ENCODE measurements at places on chromosomes 6 and 20.

- peak overlapping the region; percentile 58 for H3K27ac ChIP-seq
- H3K4me3 ChIP-seq = peak overlapping the region; percentile 58
- peaks cover 52% of the 10 kb centered on the region for H3K4me1 ChIP-seq
- H3K27me3 ChIP-seq = peaks cover 5% of the 10 kb centered on the region
- peaks cover 29% of the 10 kb centered on the region for H3K36me3 ChIP-seq
Measured at GRCh38 chr6:158559338-158559894, 475 bp upstream of the TMEM181 start.

DNA sequence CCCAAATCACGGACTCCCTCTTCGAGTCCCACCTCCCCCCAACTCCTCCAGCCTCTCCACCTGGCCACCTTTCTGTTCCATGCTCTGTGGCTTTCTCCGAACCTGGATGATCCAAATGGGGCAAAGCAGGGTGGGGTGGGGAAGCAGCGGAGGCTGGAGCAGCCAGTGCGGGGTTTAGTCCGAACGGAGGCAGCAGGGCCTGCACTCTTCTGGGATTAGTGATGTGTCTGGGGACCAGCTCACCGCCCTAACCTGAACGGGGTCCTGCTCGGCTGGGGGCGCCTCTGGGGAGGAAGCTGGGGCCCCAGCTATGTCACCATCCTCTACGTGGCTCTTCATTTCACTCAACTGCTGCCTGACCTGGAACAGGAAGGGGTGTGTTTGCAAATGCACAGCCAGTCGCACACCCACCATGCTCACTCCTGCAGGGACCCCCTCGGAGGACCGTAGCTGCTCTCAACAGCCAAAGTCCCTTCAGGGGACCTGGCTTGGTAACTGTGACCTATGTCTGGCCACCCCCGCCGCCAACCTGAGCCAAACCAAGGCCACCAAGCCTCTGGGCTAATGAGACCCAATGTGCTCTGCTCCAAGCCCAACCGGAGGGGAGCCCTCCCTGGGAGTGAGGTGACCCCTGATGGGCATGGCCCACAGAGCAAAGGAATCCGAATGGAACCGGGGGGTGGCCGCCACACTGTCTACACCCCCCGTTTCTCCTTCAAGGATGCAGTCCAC, 46.8 kb downstream of the DSTN start:
- peaks cover 34% of the 10 kb centered on the region for H3K36me3 ChIP-seq
- H3K27me3 ChIP-seq = no peaks in the 10 kb centered on the region
- DNase-seq = peak; percentile 15
- H3K4me1 ChIP-seq = peaks cover 25% of the 10 kb centered on the region
- H3K4me3 ChIP-seq = no peak overlapping the region

- peaks cover 65% of the 10 kb centered on the region for H3K4me1 ChIP-seq
- DNase-seq = peak; percentile 67
- peak overlapping the region; percentile 77 for H3K4me3 ChIP-seq
- H3K27ac ChIP-seq = peak overlapping the region; percentile 92
Measured at GRCh38 chr6:144582939-144583613, 297.9 kb downstream of the UTRN start.

DNA sequence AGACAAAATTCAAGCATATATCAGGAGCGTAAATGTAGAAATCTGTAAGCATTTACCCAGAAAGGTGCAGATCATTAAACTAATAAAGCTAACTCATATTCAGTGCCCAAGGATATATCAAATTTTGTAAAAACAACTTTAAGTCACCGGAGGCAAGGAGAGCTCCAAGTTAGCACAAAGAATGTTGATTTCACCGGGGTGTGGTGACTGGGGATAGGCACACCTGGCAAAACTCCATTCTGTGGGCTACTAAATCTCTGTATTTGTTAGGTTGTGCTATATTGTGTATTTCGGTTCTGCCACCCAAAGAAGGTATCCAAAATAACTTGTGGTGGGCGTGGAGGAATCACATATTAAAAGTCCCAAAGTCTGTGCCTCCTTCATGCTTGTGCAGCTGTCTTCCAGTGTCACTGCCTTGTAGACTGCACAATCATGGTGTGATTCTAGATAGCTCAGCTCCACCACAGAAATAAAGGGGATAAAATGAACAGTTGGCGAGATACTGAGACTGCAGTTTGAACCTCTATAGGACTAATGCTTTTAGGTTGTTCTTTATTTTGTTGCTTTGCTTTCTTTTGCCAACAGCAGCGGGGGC, 111.6 kb downstream of the GMDS start:
- DNase-seq = no peak
- H3K36me3 ChIP-seq = no peaks in the 10 kb centered on the region
- H3K27me3 ChIP-seq = no peaks in the 10 kb centered on the region
- no peak overlapping the region for H3K4me3 ChIP-seq
- no peak overlapping the region for H3K27ac ChIP-seq
- H3K4me1 ChIP-seq = peaks cover 9% of the 10 kb centered on the region

GRCh38 chr6:110629153-110629552, 152.7 kb upstream of the SLC22A16 start:
- H3K4me1 ChIP-seq = no peaks in the 10 kb centered on the region
- no peak for DNase-seq
- H3K36me3 ChIP-seq = peaks cover 19% of the 10 kb centered on the region
- H3K4me3 ChIP-seq = no peak overlapping the region
- H3K27ac ChIP-seq = no peak overlapping the region

Data from activated CD4-positive, alpha-beta memory T cell treated with anti-CD3 and anti-CD28 coated beads, Interleukin-2, amount 10 ng/mL, durations not matched to agents 7 days and 5 days (primary cell).